ENCODE measurements at places on chromosomes 1 and 21.

GRCh38 chr21:32483293-32483595 lies 70.7 kb downstream of the EVA1C start:
- DNase-seq, result peak; percentile 82

- no peak for DNase-seq
Measured at GRCh38 chr21:38134084-38134873, 122.5 kb upstream of the KCNJ15 start.

DNA sequence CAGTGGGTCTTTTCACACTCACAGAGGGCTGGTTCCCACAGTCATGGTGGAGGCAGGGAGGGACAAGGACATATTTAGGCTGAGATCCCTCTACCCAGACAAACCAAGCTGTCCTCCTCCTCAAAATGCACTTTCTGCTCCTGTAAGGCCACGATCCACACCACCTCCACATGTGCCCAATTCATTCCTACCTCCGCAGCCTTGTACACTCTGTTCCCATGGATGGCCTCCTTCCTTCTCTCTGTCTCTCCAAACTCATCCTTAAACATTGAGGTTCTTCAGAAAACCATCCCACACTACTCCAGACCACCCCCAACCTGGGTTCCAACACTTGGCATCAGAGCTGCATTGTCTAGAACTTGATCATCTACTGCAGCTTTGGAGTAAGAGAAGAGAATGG lies 404.3 kb upstream of the BEND5 start:
- no peak for DNase-seq

DNA sequence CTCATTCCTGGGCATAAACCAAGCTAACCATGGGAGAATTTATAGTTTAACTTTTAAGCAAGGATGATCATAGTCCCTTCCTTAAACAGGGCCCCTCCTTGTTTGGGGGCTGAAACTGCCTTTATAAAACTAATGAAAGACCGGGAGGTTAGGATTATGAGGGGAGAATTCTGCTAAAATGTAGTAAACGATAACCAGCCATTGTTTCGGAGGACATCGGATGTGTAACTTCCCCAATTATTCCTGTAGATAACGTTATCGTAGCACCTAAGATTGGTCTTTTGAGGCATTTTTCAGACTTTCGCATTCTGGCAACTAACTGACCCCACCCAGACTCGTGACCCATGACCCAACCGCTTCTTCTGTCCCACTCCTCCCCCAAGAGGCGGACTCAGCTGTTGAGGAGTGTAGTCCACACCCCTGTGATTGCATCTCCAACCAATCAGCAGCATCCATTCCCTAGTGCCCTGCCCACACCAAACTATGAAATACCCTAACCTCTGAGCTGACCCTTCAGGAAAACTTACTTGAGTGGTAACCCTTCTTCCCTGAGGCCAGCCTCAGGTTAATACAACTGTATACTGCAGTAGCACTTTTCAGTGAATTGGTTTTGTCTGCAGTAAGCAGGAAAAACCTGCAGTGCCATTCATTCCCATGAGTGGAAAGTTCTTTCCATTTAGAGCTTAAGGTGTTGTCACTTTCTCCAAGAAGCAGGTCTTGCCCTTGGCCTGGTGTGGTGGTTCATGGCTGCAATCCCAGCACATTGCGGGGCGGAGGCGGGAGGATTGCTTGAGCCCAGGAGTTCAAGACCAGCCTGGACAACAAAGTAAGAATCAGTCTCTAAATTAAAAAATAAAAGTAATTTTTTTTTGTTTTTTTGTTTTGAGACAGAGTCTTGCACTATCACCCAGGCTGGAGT lies 823 bp upstream of the SYF2 start:
- DNase-seq, result peak; percentile 40

DNA sequence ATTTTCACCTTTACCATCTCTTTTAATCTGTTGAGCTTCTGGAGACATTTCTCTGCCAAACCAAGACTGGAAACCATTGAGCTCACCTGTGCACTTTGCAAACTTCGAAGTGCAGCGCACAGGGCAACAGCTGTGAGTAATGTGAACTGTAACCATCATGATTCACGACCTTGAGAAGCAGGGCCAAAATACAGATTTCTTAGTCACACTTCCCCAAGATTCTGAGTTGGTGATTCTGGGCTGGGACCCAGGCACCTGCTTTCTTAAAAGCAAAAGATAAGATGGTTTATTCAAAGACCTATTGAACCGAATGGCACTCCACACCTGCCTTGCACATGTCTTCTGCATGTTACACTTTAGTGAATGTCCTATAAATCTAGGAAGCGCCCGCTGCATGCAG lies 10.2 kb downstream of the AGTRAP start:
- no peak for DNase-seq

DNA sequence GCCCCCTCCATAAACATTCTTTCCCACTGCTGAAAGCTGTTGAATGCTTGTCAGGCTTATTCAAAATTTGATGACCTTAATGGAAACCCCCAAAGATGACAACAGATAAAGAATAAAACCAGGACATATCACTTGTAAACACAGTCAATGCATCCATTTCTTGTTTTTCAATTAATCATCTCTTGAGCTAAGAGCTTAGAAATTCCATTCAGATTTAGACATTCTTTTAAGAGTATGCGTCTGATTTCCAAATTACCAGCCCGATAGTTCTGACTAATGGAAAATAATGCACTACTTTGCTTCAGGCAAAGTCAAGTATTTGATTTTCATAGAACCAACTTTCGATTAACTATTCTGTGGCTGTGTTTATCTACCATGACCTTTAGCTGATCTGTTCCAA lies 100.6 kb upstream of the RUNX1 start:
- no peak for DNase-seq

- DNase-seq, result no peak
Measured at GRCh38 chr1:30514137-30514654, 209.2 kb downstream of the MATN1 start.

- DNase-seq, result no peak
Measured at GRCh38 chr21:43004926-43005325, 30.6 kb downstream of the PKNOX1 start.

DNA sequence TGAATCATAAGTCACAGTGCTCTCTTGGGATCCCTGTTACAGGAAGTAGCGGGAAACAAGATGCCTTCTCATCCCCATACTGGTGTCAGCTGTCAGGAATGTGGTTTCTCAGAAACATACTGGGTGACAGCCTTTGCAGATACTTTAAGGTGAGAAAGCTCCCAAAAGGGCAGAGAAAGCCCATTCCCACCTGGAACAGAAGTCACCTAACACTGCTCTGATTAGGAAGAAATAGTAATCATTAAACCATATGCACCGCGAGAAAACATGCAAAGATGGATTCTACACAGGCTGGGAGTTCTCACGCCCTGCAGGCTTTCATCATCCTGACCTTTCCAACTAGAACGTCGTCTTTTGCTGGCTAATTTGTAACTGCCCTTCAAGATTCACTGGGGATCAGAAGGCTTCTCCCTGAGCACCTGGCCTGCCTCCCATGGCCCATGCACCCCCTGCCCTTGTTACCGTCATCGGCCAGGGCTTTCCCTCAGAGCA lies 46.2 kb upstream of the SLC44A3 start:
- no peak for DNase-seq

GRCh38 chr1:31058012-31058411 lies 7.5 kb downstream of the PUM1 start:
- DNase-seq, result no peak

DNA sequence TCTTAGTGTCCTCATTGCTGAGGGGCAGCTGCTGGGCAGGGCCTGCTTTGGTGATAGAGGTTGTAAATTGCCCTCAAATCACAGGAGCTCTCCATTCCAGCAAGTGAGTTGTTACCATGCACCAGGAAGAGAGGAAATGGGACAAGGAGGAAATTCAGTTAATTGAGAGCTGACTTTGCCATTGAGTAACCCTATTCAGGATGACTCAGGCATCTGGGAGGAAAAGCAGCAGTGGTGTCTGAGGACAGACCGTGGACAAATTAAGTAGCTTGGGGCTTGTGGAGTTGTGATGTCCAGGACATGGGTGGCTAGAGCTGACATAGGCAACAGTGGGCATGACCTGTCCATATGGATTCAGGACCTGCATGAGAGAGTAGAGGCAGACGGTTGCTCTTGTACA lies 5.9 kb downstream of the ARHGEF10L start:
- no peak for DNase-seq

GRCh38 chr1:67646145-67647035 lies 38.6 kb upstream of the GADD45A start:
- peak; percentile 39 for DNase-seq

GRCh38 chr1:208513799-208514198 lies 269.6 kb upstream of the PLXNA2 start:
- DNase-seq, result no peak

DNA sequence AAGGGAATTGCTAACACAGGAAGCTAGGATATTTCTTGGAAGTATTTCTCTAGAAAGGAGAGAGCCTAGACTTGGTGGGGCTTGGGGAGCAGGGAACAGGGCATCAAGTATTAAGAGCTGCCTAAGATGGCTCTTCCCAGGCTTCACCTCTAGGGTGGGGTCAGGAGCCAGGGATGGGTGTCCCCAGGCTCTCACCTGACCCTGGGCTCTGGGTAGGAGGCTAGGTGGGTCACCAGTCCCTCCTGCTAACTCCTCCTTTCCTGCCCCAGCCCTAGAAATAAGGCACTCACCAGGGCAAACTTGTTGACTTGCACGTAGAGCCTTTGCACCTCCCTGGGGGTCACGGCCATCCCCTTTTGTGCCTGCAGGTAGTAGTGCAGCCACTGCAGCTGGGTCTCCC lies 15.0 kb downstream of the ETNK2 start:
- no peak for DNase-seq

- no peak for DNase-seq
Measured at GRCh38 chr1:148318123-148318903, 164.8 kb downstream of the PPIAL4G start.

DNA sequence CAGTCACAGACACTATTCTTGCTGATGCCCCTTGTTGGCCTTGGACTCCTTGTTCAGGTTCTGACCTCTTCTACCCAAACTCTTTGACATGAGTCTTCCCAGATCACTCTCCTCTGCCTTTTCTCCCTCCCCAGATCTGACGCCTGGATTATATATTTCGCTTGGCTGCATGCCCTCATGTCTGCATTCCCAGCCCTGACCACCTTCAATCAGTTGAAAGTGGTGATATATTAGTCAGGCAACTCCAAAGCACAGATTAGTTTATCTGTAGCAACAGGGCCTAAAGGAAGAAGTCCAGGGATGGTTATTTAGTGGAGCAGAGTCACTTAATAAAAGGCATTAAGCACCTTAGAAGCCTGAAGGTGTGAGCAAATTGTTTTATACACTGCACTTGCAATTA lies 110.0 kb upstream of the GUCA2B start:
- DNase-seq, result no peak

DNA sequence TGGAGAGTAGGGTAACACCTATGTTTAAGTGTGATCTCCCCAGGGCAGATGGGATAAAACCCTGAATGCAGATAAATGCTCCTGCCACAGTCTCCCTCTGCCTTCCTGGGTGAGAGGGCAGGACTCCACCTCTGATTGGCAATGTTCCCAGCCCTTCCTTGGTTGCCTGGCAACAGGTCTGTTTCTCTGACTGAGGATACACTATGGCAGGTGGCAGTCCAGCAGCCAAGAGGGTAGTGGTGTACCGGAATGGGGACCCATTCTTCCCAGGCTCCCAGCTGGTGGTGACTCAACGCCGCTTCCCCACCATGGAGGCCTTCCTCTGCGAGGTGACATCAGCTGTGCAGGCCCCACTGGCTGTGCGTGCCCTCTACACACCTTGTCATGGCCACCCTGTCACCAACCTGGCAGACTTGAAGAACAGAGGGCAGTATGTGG lies at the start of gene DCDC2B:
Gene DCDC2B (plus strand): TSS at position 199 of the 438 bp plus-strand sequence. CDS start 5 bp downstream, at position 204.
- DNase-seq, result peak; percentile 96

DNA sequence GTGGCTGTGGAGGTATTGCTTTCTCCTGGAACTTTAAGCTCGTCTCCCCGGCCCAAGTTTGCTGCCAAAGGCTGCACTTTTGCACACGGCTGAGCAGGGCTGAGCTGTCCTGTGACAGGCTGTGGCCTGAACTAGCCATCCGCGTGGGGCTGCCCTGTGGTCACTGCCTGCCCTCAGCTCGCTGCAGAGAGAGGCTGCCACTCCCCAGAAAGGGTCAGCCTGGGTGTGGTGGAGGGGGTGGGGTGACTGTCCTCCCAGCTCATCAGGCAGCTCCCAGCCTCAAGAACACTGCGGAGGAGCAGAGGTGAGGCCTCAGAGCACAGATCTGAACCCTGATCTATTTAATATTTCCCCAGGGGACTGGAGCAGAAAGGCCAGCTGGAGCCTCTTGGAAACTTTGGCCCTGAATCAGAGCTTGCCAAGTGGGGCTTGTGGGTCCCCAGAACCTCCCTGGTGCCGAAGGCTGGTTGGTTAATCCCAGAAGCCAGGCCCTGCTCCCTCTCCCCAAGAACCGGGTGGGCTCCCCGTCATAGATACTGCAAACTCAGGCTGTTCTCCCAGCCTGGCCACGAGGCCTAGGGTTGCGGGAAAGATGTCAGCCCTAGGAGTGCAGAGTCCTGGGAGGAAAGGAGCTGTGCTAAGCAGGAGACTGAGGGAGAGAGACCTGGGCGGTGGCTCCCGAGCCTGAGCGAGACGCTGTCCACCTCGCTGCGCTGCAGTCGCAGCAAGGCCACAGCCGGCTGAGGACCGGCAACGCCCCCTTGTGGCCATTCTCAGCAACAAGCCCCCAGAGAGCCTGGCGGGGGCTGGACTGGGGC lies 125.1 kb upstream of the IPO9 start:
- DNase-seq, result no peak

DNA sequence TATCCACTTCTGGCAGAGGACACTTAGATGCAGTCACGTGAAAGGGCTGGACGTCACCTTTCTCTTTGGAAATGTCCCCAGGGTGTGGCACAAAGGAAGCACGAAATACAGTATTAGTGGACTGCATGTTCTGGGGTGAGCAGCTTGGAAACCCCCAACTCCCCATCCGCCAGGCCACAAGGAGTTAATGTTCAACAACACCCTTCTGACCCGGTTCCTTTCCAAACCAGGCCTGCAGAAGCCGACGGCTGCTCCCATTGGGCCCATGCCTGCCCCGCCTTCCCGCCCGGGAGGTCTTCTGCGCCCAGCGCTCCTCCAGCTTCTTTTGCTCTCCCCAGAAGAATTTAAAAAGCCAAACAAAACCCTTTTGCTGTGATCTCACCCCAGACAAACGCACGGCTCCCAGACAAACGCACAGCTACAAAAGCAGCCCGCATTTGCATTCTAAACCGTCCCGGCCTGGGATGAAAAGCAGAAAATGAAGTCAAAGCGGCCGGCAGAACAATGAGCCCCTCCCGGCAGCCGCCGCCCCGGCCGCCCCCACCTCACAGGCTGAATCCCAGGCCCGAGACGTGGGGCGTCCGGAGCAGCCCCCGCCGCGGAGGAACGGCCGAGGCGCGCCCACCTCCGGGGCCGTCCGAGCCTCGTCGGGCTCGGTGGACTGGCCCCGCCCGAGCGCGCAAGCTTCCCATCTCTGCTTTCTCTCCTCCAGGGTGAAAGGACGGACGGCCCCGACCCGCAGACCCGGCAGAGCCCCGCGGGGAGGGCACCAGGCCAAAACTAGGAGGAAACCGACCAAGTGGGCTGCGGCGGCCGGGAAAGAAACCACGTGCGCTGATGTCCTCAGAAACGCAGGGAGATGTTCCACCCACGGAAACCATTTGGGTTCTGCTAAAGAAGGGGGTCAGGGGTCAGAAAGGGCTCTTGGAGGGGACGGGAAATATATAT lies 101.9 kb downstream of the PLPP3 start:
- no peak for DNase-seq
